ENCODE measurements at places on chromosomes 1 and 21. TPM values are rescaled to one million over a fixed set of nuclear protein-coding genes. Genes with fewer than 3 reads are reported as not detected.

GRCh38 chr1:237154157-237154556, 112.2 kb downstream of the RYR2 start:
- no peak for DNase-seq

- DNase-seq, result no peak
These were observed 258.3 kb downstream of the ATG4C start for GRCh38 chr1:63042278-63042677.

- DNase-seq, result no peak
These were observed 31.1 kb upstream of the PTPRC start for GRCh38 chr1:198607714-198608113.

DNA sequence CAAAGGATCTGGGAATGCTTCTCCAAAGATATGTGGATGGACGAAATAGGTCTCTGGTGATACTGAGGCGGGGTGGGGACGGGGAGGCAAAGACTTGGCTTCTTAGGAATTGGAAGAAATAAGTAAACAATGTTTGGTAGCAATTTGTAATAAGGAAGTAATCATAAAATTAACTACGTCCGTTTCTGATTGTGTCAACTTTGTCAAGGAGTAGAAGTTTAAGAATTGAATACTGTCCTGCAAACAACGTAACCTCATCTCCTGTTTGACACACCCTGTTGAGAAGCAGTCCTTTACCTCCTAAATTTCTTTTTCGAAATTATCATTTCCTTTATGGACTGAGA, 471 bp downstream of the POLR3C start:
- no peak for DNase-seq

DNA sequence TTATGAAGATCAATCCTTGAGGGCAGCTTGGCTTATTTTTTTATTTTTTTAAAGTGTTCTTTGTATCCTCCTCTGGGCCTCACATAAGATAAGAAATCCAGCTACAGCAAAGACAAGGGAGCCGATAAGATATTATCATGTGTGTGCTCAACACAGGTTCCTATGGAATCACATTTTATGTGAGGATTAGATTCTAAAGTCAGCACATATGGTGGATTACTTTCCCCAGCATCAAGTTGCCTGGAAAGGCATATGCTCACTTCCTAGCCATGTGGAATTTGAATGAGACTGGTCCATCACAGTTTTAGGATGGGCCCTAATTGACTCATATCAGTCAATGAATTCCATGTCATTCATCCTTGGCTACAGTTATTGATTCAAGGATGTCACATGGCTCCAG, 456.9 kb upstream of the LRRC7 start:
- DNase-seq, result no peak

DNA sequence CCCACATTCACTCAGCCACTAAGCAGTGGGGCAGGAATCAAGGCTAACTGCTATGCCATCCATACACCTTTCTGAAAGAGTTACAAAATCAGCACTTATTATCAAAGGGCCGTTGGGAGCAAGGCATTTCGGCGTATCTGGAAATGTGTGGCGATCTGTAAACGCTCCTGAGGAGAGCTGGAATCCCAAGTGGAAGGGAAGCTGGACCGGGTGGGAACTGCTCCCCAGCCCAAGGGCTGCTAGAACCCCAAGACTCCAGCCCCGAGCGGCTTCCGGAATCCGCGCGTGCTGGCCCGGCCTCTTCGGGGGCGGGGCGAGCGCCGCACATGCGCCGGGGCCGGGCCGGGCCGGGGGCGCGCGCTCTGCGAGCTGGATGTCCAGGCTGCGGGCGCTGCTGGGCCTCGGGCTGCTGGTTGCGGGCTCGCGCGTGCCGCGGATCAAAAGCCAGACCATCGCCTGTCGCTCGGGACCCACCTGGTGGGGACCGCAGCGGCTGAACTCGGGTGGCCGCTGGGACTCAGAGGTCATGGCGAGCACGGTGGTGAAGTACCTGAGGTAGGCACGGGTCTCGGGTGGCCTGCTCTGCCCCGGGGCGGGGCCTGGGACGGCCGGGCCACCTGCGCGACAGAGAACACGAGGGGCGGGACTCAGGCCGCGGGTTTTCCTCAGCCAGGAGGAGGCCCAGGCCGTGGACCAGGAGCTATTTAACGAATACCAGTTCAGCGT, at the start of gene NAXE:
TSS of gene NAXE (plus strand) at position 345 of the 726 bp plus-strand sequence. CDS start at position 374, 29 bp downstream.
- peak; percentile 93 for DNase-seq

GRCh38 chr1:247576514-247576913, 11.6 kb upstream of the OR2G2 start:
- no peak for DNase-seq

DNA sequence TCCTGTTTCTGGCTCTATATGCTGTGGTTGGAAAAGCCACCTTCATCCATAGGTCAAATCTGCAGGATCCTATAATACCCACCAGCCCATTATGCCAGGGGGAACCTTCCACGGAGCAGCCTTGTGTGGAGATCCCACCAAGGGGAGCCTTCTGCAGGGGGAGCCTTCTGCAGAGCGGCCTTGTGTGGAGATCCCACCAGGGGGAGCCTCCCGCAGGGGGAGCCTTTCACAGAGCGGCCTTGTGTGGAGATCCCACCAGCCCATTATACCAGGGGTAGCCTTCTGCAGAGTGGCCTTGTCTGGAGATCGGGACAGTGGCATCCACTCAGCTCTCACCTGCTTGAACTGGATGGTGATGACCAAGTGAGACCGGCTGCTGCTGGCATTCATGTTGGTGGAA, 85.3 kb downstream of the SCCPDH start:
- no peak for DNase-seq

Gene KRTAP19-3
- not detected for total RNA-seq

Gene GPA33
- total RNA-seq, result 0.29 TPM

GRCh38 chr1:103761896-103762295, 12.2 kb downstream of the AMY1C start:
- DNase-seq, result no peak

GRCh38 chr1:238710697-238711096, 675.7 kb upstream of the CHRM3 start:
- DNase-seq, result no peak

DNA sequence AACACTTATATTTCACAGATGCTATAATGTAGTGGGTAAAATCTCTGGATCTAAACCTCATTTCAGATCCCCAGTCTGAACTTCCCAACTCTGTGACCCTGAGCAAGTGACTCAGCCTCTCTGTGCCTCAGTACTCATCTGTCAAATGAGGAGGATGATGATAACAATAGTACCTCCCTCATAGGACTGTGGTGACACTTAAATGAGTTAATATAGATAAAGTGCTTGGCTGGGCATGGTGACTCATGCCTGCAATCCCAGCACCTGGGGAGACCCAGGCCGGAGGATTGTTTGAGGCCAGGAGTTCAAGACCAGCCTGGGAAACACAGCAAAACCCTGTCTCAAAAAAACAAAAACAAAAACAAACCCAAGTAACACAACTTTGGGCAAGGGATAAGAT, 4.7 kb upstream of the ECE1 start:
- no peak for DNase-seq

DNA sequence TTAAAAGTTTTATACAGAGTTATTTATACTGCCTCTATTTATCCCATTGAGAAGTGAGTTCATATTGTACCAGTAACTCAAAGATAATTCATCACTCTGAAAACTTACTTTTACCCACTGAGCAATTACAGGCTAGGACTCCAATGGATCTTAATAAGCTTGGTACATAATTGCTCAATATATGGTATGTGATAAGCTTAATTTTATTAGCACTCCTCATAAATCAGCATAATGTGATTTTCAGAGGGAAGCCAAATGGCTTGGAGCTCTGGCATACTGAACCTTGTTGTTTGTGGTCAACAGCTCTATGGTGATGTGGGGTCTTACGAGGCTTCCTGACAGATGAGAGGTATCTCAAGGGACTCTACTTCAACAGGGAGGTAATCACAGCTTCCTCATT, 26.3 kb downstream of the ADAM30 start:
- no peak for DNase-seq

DNA sequence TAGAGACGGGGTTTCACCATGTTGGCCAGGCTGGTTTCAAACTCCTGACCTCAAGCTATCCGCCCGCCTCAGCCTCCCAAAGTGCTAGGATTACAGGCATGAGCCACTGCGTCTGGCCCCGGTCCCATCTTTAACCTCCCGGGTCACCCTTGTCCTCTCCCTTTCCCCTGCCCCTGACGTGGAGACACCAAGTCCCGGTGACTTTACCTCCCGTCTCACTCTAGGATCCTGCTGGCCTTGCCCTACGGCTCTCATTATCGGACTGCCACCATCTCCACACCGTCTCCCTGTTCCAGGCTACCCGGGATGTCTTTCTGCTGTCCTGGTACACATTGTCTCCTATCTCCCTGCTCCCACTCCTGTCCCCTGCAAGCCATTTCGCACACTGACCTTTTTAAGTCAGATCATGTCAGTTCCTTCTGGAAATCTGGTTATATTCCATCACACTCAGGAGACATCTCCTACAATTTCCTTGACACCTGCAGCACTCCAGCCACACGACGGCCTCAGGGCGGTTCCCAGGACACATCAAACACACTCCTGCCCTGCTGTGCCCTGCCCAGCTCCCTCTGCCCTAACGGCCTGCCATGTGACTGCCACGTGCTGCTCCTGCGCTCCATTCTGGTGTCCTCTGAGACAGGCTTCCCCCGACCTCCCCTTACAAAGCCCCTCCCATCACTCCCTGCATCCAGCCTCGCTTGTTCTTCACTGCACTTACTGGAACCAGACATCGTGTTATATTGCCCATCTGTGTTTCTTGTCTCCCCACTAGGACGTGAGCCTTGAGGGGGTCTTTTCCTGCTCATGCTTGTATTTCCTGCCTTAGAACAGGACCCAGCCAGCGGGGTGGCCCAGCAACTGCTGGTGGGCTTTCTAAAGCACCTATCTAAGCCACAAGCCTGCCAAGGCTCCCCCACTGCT, 32.7 kb downstream of the TTC39A start:
- DNase-seq, result peak; percentile 77

Gene IFI6
- 126 TPM for total RNA-seq

DNA sequence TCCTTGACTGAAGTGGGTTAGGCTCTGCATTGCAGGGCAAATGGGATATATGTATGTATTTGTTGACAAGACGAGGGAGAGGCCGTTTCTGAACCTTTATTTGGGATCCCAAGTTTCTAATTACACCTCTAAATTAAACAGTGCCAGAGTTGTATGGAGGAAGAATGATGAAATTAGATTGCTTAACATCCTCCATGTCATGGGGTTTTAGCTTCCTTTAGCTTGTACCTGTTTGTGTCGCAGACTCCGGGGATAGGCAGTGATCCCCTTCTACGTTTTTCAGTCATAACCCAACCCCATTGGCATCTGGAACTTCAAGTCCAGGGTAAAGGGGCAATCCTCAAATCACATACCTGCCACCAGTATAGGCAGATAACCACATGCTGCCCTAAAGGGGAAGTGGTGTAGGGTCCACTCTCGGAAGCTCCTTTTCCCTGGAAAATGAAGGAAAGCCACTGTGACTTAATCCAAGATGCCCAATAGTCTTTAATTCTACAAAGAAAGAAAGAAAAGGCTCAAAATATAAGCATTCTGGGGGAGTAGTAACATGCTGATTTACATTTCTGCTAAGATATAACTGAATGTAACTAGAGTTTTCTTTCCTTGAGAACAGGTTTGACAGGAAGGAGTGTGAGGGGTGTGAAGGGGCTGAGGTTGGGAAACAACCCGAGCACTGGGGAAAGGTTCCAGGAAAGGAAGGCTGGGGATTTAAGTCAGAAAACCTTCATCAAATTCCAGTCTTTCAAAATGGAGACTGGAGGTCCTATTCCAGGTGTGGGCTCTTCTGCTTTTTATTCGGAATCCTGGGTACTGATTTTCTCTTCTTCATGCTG, 77.6 kb downstream of the RGL1 start:
- DNase-seq, result no peak

Gene GBP6
- total RNA-seq, result not detected

- DNase-seq, result no peak
These were observed 269.9 kb downstream of the NCAM2 start for GRCh38 chr21:21268061-21268471.

Gene CHI3L1
- total RNA-seq, result 346 TPM

GRCh38 chr21:36640721-36641244, 58.1 kb upstream of the SIM2 start:
- DNase-seq, result peak; percentile 77

Gene FAM131C
- not detected for total RNA-seq

Gene CHI3L2
- 12.4 TPM for total RNA-seq

- no peak for DNase-seq
These were observed 42.1 kb downstream of the DYRK1A start for GRCh38 chr21:37408464-37409193.

- DNase-seq, result no peak
These were observed 33.4 kb upstream of the GPR153 start for GRCh38 chr1:6294080-6294889.

Gene CELA2A
- total RNA-seq, result 0.74 TPM

DNA sequence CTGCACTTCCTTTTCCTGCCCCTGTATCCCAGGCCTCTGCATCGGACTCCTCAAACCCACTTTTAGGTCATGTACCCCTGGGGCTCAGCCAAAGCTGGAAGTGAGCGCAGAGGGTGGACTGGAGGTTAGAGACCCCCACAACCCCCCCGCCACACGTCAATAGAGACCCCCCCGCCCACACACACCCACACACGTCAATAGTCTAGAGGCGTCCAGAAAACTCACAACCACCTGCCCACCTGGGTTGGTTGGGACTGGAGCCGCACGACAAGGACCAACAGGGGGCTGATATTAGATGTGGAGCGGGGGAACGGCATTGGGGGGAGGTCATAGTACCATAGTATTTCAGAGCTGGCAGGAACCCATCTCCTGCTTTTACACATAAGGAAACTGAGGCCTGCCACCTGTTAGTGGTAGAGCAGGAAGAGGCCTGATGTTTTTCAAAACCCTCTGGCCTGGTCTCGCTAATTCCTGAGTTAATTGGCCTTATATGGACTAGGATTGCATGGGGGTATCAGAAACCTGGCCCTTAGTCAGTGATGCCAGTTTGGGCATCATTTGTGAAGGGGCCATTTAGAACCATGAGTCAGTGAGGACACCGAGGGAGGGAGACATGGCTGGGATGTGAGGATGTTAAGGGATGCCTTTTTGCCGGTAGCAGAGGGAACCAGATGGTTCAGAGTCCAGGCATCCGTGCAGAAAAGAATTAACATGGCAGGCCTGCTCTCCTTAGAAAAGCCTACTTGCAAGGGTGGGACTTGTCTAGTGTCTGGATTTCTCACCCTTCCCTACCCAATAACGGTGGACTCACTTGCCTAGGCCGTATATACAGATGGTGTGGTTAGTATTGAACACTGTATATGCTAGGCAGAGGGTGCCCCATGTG, 1.1 kb downstream of the NENF start:
- DNase-seq, result no peak

Gene ACTA1
- not detected for total RNA-seq

- DNase-seq, result no peak
These were observed 131.2 kb downstream of the RHOU start for GRCh38 chr1:228866468-228866867.

DNA sequence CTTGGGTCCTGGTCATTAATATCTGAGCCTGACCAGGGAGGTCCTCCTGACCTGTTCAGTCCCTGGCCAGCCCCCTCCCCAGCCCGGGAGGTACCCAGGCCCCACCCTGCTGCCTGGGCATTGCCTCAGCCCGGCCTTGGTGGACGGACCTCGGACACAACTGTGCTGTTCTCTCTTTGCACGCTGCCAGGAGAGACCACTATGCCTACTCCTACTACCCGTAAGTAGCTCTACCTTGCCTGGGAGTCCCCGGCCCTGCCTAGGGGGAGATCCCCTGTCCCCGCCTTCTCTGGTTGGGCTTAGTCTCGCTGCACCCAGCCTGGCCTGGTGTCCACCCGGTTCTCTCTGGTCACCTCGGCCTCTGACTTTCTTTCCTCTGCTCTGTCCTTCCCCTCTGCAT, 53.2 kb downstream of the PTPRU start:
- peak; percentile 75 for DNase-seq

Gene SPRR2B
- not detected for total RNA-seq
